ENCODE measurements at places on chromosomes 2 and 18.

- no peak for DNase-seq
Measured at GRCh38 chr18:45321520-45321919, 293.8 kb upstream of the SLC14A2 start.

- DNase-seq: no peak
Measured at GRCh38 chr18:49206717-49207116, 253.7 kb downstream of the DYM start.

- DNase-seq: no peak
Measured at GRCh38 chr2:190482451-190482850, 52.1 kb downstream of the NEMP2 start.

- DNase-seq: no peak
Measured at GRCh38 chr2:32457814-32458213, 101.0 kb downstream of the BIRC6 start.

- DNase-seq: no peak
Measured at GRCh38 chr2:235278771-235279355, 215.0 kb upstream of the AGAP1 start.

GRCh38 chr2:112876971-112877361 is 34.0 kb upstream of the IL37 start:
- no peak for DNase-seq

Data from central memory CD8-positive, alpha-beta T cell (primary cell).